ENCODE measurements at places on chromosomes 2 and 18. TPM values are rescaled to one million over a fixed set of nuclear protein-coding genes. Genes with fewer than 3 reads are reported as not detected.

DSG1 gene
- 0.04 TPM for polyA plus RNA-seq

SYT4 gene
- 0.34 TPM for polyA plus RNA-seq

ANKRD53 gene
- 1.1 TPM for polyA plus RNA-seq

MAB21L4 gene
- polyA plus RNA-seq: 1.6 TPM

TCF4 gene
- polyA plus RNA-seq: 71.8 TPM

OSBPL6 gene
- 5.8 TPM for polyA plus RNA-seq

EHD3 gene
- polyA plus RNA-seq: 33.1 TPM

LINC00305 gene
- 7.4 TPM for polyA plus RNA-seq

PTPN18 gene
- polyA plus RNA-seq: 25.9 TPM

DNA sequence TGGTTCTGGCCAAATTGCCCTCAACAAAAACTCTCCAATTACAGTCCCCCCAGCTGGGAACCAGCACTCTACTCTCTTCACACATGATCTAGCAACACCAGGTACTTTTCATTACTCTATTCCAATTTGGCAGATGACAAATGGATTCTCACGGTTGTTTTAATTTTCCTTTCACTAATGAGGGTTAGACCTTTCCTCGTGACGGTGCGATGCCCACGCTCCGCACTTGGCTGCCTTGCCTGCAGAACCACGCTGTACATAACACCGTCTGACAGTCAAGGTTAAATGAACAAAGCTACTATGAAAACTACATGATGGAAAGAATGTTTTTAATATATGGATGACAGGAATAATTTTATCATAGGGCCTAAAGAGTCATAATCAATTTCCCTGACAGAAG, 141.5 kb downstream of the FBXO15 start:
- DNase-seq: no peak

- no peak for DNase-seq
Measured at GRCh38 chr2:109467701-109468100, 146.1 kb downstream of the SEPTIN10 start.

- DNase-seq: no peak
Measured at GRCh38 chr2:50953021-50953420, 78.9 kb downstream of the NRXN1 start.

GRCh38 chr2:240138254-240138984, 2.0 kb downstream of the OTOS start:
- no peak for DNase-seq

- no peak for DNase-seq
Measured at GRCh38 chr18:79628416-79629248, 51.0 kb upstream of the CTDP1 start.

- no peak for DNase-seq
Measured at GRCh38 chr2:225569995-225570394, 170.5 kb downstream of the NYAP2 start.

- no peak for DNase-seq
Measured at GRCh38 chr2:29405707-29406106, 290.5 kb downstream of the CLIP4 start.

DNA sequence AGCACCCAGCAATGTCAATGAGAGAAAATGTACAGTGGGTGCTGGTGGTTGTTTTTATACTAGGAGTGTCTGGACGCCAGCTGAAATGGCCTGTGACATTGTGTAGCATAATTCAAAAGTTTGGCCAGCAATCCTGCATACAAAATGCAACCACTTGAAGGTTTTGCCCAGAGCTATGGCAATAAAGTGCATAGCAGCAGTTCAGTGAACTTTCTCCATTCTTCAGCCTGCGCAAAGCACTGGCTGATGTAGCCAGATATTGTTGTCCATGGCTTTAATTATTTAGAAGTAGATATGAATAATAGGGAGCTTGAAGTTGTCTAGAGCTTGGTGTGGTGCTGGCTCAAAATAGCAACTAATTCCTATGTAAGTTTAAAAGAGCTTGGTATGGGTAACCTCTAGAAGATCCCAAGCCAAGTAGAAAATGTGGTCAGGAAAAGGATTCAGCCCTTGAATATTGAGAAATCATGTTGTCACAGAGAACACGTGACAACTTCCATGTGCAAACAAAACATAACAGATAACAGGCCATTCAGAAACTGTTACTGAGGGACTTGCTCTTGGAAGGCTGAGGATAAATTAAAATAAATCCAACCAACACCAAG, 33.3 kb upstream of the PGAP1 start:
- DNase-seq: no peak

GRCh38 chr18:3472681-3473544, 22.9 kb downstream of the TGIF1 start:
- no peak for DNase-seq

DNA sequence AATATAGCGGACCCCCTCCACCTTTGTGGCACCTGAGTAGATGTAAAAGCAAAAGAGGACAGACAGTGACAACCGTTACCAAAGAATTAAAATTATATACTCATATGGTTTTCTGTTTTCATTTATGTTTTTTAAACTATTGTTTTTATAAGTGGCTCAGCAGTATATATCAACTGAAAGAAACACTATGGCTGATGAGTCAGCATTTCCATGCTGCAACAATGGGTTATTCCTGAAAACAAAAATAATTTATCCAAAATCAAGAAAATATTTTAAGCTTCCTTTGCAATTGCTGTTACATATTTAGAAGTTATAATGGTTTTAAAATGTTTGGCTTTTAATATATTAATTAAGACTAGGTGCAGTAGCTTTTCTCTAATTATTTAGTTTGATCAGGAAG, 17.7 kb downstream of the MRPS9 start:
- no peak for DNase-seq

DNA sequence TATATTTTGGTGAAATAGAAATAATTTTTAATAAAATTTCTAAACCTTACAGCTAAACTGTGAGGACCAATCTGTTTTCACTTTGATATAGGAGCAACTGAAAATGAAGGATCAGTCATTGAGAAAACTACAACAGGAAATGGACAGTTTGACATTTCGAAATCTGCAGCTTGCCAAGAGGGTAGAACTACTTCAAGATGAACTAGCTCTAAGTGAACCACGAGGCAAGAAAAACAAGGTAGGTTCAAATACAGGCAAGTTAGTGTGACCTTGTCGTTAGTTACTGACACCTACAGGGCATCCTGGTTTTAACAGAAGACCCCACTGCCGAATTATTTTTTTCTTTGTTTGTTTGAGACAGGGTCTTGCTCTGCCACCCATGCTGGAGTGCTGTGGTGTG, 75.5 kb upstream of the STON1 start:
- DNase-seq: no peak

- no peak for DNase-seq
Measured at GRCh38 chr2:212901604-212902275, 249.7 kb downstream of the IKZF2 start.

DNA sequence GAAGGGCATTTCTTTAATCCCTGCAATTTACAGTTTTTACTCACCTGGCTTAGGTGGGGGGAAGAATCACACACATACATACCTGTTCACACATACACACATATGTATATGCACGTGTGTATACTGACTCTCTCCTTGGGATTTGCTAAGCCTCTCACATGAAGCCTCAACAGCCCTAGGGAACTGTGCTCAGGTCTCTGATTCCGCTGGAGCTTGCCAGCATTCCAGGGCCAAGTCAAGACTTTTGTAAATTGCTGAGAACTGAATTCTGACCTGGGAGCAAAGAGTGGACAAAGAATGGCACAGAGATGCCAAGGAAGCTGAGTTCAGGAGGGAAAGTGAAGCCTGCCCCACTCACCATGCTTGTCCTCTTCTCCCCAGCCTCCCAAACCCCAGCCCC, 177.3 kb downstream of the TMEM247 start:
- DNase-seq: no peak

DNA sequence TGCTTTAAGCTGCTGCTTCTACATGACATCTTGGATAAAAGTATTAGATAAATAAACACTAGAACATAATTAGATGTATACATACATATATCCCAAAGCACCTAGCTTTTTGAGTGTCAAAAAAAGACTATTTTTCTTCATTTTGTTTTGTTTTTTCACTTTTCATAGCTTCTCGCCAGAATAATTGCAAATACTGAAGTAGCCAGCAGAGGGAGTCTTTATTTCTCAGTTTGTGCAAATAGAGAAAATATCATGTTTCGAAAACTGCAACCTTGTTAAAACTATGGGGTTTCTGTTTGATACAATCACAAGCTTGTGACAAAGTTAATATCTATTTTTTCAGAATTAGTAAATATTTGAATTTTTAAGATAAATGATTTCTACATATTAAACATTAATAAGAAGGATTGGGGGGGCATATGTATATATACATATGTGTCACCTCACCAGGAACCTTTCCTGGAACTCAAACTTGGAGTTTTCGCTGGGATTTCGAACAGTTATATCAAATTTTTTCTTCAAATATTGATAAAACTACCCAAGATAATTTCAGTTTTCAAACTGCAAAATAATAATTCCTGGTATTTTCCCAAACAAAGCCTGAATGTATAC, 61.0 kb downstream of the GRB14 start:
- no peak for DNase-seq

- no peak for DNase-seq
Measured at GRCh38 chr2:53941749-53942148, 29.0 kb downstream of the PSME4 start.

DNA sequence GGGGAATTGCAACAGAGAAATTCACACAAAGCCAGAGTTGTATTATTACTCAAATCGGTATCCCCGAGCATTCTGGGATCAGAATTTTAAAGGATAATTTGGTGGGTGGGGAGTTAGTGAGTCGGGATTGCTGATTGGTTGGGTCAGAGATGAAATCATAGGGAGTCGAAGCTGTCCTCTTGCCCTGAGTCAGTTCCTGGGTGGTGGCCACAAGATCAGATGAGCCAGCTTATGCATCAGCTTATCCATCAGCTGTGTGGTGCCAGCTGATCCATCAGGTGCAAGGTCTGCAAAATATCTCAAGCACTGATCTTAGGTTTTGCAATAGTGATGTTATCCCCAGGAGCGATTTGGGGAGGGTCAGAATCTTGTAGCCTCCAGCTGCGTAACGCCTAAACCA, 34.3 kb upstream of the ITM2C start:
- DNase-seq: no peak

DNA sequence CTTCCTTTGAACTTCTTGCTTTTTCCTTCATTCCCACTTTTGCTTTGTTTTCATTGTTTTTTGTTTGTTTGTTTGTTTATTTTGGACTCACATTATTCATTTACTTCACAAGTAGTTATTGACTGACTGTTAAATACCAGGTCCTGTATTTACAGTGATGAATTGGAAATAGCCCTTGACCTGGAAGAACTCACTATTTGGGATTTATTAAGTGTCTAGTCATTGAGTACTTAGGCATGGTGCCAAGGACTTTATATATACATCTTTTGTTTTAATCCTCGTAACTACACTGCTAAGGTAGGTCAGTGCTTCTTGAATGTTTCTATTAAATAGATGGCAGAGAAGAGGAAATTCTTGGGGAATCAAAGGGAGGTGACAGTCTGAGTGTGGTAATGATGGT, 11.1 kb downstream of the SPOPL start:
- DNase-seq: no peak

GRCh38 chr2:45128580-45128997, 119.3 kb upstream of the SIX2 start:
- peak; percentile 33 for DNase-seq

DNA sequence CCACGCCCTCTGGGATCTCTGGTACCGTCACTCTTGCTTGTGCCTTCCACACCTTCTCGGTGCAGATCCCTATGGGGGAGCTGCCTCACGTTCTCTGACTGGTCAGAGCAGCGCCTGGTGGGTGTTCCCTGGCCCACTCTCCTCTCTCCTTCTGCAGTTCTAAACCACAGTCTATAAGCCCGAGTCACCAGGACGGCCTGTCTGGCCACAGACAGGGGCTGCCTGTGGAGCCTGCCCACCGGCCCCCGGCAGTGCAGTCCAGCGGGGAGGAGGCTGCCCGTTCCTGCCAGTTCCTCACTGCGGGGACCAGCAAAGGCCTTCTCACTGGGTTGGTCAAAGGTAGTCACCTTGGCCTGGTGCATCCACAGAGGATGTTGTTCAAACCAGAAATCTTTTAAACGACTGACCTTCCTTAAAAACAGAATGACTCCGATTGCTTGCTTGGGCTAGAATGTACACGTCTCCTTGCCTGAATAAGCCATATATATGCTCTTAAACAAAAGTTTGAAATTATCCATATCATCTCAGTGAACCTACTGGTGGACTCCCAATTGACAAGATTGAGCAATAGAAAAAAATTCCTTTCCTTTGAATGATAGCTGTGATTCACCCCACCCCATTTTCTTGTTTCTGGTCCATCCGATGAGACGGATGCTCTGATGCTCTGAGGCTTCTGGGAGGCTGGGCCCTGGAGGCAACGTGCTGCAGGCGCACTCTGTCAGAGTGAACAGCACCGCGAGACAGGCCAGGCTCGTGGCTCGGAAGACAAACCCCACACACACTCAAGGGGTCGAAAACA, 61.2 kb downstream of the RALBP1 start:
- no peak for DNase-seq

DNA sequence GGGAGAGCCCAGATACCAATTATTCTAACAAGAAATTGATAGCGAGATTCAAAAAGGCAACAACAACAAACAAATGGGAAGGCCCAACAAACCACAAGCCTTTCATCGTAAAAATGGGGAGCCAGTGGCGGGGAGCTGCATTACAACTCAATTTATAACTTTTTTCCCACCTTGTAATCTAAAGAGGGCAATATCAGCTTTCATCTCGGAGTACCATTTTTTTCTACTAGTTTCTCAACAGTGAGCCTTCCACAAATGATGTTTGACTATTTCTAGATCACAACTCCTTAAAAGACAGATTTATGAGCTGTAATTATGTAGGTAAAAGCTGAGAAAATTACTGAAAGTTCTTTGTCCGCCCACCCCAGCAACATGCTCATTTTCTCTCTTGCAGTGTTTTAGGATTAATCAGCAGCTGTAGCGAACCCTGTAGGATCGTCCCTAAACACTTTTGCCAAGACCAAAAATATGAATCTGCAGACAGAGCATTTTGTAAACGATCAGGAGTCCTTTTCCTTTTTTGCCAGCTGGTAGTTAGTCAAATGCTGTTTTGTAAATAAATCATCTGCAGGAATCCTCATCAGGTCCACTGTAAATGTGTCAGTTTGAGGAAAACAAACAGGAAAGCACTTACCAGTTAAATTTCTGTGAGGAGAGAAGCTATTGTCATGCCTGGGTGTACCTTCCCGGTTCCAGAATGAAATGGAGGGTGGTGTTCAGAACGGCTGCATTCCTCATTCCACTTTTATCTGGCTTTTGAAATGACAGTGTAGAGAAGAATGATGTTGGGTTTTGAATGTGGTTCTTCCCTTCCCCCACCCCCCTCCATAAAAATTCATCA, 53.2 kb downstream of the EEF1B2 start:
- no peak for DNase-seq

GRCh38 chr2:19140463-19141208, 217.8 kb downstream of the OSR1 start:
- no peak for DNase-seq

- DNase-seq: no peak
Measured at GRCh38 chr2:232870766-232871371, 805 bp downstream of the SNORC start.

DNA sequence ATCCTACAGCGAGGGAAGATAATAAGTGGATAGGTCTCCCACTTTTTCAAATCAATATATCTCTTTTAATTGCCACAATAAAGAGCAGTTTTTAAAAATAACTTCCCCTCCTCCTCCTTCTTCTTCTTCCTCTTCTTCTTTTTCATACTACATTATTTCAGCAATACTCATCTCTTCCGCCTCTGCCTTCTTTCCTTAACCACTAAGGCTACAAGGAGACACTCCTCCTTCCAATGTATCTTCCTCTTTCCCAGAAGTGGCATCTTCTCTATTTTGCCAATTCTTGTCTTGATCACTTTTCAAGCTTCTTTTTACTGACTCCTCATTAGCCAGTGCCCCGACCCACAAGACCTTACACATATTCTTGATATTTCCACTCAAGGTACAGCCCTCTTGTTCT, 546.6 kb upstream of the CHAC2 start:
- DNase-seq: no peak

GRCh38 chr2:120952318-120952717, 216.7 kb downstream of the GLI2 start:
- no peak for DNase-seq

Data from right renal pelvis (tissue), 4 donors.